T-helper 17 cell (primary cell): ENCODE measurements at places on chromosomes 7 and 10. TPM values are rescaled to one million over a fixed set of nuclear protein-coding genes. Genes with fewer than 3 reads are reported as not detected.

DNA sequence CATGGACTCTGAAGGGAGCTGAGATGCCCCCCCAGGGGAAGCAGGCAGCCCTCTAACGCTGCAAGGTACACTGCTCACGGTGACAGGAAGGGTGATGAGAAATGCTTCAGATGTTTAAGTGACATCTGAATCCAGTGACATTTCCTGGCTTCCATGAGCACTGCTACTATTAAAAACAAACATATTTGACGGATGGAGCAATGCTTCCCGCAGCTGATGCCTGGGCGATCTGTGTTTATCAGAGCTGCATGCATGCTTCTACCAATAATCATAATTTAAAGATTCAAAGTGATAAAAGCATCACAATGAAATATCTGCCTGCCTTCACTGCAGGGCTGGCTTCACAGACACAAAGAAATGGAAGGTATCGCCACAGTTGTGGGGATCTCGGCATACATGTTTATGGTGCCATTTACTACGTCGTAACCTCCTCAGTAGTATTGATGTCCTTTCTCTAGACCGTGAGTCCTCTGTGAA is 66.1 kb upstream of the AOAH start:
- peaks cover 2% of the 10 kb centered on the region for H3K36me3 ChIP-seq
- no peaks in the 10 kb centered on the region for H3K27me3 ChIP-seq
- H3K4me1 ChIP-seq = peaks cover 37% of the 10 kb centered on the region
- no peak for DNase-seq
- H3K4me3 ChIP-seq = no peak overlapping the region
- peak overlapping the region; percentile 86 for H3K27ac ChIP-seq

Gene EBLN1
- not detected for total RNA-seq

DNA sequence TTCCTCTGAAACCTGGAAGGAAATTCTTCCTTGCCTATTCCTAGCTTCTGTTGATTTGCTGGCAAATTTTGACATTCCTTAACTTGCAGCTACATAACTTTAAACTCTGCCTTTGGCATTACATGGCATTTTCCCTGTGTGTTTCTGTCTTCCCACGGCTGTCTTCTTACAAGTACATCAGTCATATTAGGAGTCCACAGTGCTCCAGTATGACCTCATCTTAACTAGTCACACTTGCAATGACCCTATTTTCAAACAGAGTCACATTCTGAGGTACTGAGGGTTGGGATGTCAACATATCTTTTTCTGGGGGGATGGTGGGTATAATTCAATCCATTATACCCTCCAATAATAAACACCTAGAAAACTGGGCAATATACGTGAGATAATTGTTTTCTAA is 37.4 kb upstream of the EPHB6 start:
- H3K27me3 ChIP-seq = peaks cover 33% of the 10 kb centered on the region
- H3K4me1 ChIP-seq = peaks cover 31% of the 10 kb centered on the region
- DNase-seq = no peak

GRCh38 chr7:151173386-151174245 is 6.1 kb upstream of the GBX1 start:
- no peak overlapping the region for H3K4me3 ChIP-seq
- H3K27ac ChIP-seq = no peak overlapping the region
- H3K4me1 ChIP-seq = peaks cover 14% of the 10 kb centered on the region
- H3K36me3 ChIP-seq = peaks cover under 1% of the 10 kb centered on the region

Gene CALML5
- not detected for total RNA-seq

DNA sequence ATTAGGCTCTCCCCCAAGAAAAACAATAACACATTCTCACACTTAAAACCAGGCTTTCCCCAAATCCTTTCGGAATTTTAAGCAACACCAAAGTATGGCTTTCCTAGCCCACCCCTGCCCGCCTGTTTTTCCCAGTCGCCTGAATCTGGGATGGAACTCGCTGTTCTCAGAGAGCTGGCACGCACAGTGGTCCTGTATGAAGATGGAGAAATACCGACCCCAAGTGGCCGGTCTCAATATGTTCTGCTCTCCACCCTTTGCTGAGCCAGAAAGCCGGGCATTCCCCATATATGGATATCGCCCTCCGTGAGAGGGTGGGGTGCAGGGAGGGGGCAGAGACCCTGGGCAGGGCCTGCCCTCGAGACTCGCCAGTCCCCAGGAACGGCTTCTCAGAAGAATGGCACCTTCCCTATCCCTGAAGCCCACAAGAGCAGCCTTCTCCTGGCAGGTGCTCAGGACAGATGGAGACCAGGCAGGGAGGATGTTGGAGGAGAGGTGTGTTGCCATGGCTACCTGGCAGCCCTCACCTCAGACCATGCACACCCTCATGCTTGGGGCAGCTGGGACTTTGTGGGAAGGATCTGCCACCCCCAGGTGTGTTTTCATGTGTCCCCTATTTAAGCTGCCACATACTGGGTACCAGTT is 3.4 kb downstream of the TACR2 start:
- DNase-seq = no peak
- peaks cover 4% of the 10 kb centered on the region for H3K4me1 ChIP-seq
- no peak overlapping the region for H3K27ac ChIP-seq
- no peaks in the 10 kb centered on the region for H3K27me3 ChIP-seq
- no peaks in the 10 kb centered on the region for H3K36me3 ChIP-seq

DNA sequence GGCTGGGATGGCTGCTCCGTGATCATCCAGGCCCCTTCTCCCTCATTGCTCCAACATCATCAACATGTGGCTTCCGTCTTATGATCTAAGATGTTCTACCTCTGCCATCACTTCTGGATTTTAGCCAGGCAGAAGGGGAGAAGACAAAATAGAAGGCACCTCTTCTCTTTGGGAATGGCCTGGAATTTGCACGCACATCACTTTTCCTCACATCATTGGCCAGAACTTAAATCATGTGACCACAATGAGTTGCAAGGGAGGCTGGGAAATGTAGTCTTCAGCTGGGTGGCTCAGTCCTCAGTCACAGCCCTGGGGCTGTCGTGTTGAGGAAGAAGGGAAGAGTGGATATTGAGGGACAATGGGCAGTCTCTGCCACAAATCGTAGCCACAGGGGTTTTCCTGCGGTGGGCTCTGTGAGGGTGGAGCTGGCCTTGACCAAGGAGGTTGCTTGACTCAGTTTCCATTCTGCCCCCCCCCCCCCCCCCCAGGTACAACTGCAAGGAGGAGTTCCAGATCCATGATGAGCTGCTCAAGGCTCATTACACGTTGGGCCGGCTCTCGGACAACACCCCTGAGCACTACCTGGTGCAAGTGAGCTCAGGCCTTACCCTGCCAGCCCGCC is 50.3 kb downstream of the PALD1 start:
- H3K27me3 ChIP-seq = peaks cover 8% of the 10 kb centered on the region
- no peak for DNase-seq
- H3K4me3 ChIP-seq = no peak overlapping the region
- H3K27ac ChIP-seq = no peak overlapping the region

DNA sequence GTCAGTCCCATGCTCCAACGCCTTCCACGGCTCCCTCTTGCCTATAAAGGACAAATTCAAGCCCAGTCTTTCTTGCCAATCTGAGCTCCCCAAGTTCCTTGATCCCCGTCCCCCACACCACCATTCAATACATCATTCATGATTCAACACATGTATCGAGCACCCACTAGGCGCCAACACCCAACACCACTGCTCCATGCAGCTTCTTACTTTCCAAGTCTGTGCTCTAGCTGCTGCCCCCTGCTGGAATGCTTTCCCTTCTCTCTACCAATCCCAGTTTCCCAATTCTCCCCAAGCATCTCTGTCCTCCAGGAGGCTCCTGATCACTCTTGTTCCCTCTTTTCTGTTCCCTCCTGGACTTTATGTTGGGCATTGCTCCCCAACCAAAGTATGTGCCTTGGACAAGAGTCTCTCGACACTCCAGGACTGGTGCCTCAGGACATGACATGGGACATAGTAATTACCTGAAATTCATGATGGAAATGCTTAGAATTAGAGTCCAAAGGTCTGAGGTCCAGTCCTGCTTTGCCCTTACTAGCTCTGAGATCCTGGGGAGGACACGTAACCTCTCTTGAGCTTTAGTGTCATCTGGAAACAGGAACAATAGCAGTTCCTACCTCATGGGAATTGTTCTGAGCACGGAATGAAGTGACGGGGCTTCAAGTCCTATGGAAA is 172.7 kb downstream of the NEURL1 start:
- no peaks in the 10 kb centered on the region for H3K27me3 ChIP-seq
- peaks cover 2% of the 10 kb centered on the region for H3K36me3 ChIP-seq
- H3K4me3 ChIP-seq = no peak overlapping the region
- no peak for DNase-seq
- H3K27ac ChIP-seq = no peak overlapping the region

Gene SND1
- total RNA-seq = 208 TPM

Gene KIF11
- 1.3 TPM for total RNA-seq

- no peak overlapping the region for H3K4me3 ChIP-seq
- DNase-seq = no peak
- H3K27me3 ChIP-seq = no peaks in the 10 kb centered on the region
These were observed 63.5 kb upstream of the ATRNL1 start for GRCh38 chr10:115029452-115030375.

Gene IFIT1B
- not detected for total RNA-seq

Gene ANKRD1
- total RNA-seq = not detected

Gene NPFFR1
- total RNA-seq = not detected

- no peaks in the 10 kb centered on the region for H3K36me3 ChIP-seq
- peaks cover 40% of the 10 kb centered on the region for H3K27me3 ChIP-seq
- no peaks in the 10 kb centered on the region for H3K4me1 ChIP-seq
- no peak overlapping the region for H3K27ac ChIP-seq
- DNase-seq = no peak
- no peak overlapping the region for H3K4me3 ChIP-seq
These were observed 63.6 kb downstream of the TES start for GRCh38 chr7:116273918-116274301.

- no peak for DNase-seq
- H3K4me3 ChIP-seq = peak overlapping the region; percentile 45
- peaks cover 2% of the 10 kb centered on the region for H3K36me3 ChIP-seq
- H3K27ac ChIP-seq = peak overlapping the region; percentile 59
These were observed 32.8 kb downstream of the HIPK2 start for GRCh38 chr7:139744768-139745677.

GRCh38 chr7:84025332-84025927 is 169.2 kb downstream of the SEMA3A start:
- no peak overlapping the region for H3K4me3 ChIP-seq
- no peaks in the 10 kb centered on the region for H3K27me3 ChIP-seq
- no peak for DNase-seq
- no peaks in the 10 kb centered on the region for H3K4me1 ChIP-seq
- no peak overlapping the region for H3K27ac ChIP-seq
- H3K36me3 ChIP-seq = no peaks in the 10 kb centered on the region

DNA sequence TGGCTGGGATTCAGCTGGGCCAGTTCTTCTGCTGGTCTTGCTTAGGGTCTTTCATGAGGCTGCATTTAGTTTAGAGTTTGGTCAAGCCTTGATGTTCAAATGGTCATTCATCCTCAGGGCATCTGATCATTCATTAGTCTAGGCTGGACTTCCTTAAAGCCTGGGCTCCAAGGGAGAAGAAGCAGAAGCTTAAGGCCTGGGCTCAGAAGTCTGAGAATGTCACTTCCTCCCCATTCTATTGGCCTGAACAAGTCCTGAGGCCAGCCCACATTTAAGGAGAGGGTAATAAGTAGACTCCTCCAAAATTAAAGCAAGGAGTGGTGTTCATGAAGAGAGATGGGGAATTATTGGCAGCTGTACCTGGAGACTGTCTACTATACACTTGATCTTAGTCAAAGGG is 193.2 kb upstream of the HABP2 start:
- H3K36me3 ChIP-seq = no peaks in the 10 kb centered on the region
- no peak for DNase-seq
- H3K27ac ChIP-seq = no peak overlapping the region
- peaks cover 29% of the 10 kb centered on the region for H3K27me3 ChIP-seq

DNA sequence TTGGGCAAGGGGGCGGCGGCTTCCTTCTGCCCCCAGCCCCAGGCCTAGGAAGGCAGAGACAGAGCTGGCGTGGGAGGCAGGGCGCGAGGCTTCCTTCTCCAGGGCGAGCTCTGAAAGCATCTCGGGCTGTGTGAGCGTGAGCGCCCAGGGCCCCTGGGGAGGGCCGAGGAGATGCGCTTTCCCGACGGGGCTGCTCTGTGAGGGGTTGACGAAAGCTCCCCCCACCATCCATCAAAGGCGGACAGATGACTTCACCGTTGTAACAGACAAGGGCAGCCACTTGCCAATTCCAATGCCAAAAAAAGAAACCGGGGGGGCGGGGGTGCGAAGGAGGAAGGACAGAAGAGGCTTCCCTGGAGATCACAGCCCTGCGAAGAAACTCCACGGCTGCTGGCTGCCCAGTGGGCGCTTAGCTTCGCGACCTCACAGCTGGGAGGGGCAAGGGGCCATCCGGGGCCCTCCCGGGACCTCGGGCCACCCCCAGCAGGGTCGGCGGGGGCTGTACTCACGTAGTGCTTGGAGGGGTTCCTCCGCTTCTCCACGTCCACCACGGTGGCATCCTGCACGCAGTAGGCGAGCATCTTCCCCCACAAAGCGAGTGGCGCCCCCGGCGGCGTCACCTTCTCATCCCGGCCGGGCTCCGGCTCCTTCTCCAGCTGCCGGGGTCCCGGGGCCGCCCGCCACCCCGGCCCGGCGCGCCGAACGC is 537 bp downstream of the SH3PXD2A start:
- peak overlapping the region; percentile 87 for H3K4me3 ChIP-seq
- peaks cover 60% of the 10 kb centered on the region for H3K27me3 ChIP-seq
- peaks cover 4% of the 10 kb centered on the region for H3K36me3 ChIP-seq
- DNase-seq = no peak
